ENCODE measurements at places on chromosomes 16 and 17.

DNA sequence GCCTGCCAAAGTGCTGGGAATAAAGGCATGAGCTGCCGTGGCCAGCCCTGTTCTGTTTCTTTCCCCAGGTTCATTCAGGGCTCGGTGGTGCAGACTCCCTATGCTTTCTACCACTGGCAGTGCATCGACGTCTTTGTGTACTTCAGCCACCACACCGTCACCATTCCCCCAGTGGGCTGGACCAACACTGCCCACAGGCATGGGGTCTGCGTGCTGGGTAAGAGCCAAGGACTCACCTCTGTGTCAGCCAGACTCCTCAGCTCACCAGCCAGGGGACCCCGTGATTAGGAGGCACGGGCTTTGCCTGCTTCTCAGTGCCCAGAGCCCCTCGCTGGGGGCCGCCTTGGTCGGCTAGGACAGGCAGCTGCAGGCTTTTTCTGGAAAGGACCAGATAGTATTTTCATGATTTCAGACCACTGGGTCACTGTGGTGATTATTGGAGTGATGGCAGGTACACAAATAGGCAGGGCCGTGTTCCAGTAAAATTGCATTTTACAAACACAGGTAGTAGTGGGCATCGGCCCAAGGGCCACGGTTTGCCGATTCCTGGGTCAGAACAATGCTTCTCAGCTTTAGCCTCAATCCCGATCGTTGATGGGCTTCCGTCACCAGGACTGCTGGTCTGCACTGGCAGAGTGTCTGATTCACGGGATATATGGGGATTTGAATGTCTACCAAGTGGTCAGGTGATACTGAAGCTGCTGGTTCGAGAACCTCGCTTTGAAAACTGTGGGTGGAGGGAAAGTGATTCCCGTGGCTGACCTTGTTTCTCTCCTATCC, 5.0 kb downstream of the ENGASE start:
- DNase-seq = no peak

GRCh38 chr17:12619459-12620199, 46.1 kb upstream of the MYOCD start:
- DNase-seq = no peak

GRCh38 chr17:34624767-34625383, 45.5 kb downstream of the TMEM132E start:
- DNase-seq = no peak

GRCh38 chr17:8210761-8211458, 535 bp upstream of the AURKB start:
- DNase-seq = no peak

DNA sequence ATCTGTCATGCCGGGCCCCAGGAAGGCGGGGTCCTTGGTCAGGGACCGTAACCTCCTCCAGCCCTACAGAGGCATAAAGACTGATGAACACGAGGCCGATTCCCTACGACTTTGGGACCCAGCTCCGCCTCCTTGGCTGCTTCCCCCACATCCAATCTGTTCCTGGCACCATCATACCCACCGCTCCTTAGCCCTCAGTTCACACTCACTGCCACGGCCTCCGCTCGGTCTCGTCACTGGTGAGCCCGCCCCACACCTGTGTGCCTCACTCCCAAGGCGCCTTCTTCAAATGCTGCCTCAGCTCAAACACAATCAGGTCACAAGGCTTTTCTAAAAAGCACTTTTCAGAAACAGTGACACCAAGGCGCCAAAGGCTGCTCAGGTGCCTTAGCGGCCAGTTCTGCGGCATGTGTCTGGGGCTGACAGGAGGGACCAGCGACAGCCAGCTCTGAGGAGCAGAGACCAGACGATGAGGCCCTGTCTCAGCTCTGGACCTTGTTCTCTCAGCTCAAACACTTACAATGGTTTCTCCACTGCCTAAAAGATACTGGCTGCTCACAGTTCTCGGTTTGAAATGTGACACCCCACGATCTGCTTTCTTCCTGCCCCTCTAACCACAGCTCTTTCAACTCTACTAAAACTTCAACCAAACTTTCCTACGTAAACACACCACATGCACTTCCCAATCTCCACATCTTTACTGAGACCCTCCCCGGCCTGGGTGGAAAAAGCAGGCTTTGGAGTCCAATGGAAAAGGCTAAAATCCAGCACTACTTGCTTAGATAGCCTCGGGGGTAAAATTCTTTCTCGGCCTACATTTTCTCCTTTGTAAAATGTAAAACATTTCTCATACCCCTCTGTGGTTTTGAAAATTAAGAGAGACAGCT, 33.2 kb downstream of the CYB5D2 start:
- DNase-seq = no peak

DNA sequence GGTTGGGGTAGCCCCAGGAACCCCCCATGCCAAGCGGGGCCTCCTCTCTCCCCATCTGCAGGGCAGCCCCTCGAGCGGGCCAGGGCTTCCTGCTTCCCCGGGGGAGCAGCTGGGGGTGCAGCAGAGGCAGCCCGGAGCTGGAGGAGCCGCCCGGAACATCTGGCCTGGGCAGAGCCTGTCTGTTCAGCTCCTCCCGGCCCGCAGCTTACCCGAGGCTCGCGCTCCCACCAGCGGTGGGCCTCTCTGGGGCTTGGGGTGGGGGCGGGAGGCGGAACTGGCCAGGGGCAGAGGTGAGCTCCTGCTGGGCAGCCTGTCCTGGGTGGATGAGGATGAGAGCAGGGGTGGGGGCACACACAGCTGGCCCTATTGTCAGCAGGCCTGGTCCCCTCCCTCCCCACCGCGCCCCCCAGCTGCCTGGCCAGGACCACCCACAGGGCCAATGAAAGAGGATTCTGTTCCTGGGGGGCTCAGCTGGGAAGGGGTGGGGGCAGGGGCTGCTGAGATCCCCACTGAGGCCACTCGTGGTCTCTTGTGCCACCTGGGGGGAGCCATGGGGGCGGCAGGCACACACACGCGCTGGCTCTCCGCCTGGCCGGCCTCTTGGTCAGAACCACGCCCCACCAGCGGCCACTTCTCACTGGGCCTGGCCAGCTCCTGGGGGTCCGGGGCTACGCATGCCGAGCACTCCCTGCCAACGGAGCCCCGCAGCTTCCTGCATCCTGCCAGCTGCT, 34.7 kb downstream of the BAHCC1 start:
- DNase-seq = no peak

- no peak for DNase-seq
Measured at GRCh38 chr17:43771463-43771862, 7.3 kb downstream of the DUSP3 start.

GRCh38 chr17:20825539-20825938, 217.3 kb downstream of the USP22 start:
- no peak for DNase-seq
